Islet precursor cell (in vitro differentiated cells): ENCODE measurements at places on chromosomes 12 and 14.

GRCh38 chr14:101604935-101605780 is 43.9 kb downstream of the DIO3 start:
- DNase-seq: no peak

DNA sequence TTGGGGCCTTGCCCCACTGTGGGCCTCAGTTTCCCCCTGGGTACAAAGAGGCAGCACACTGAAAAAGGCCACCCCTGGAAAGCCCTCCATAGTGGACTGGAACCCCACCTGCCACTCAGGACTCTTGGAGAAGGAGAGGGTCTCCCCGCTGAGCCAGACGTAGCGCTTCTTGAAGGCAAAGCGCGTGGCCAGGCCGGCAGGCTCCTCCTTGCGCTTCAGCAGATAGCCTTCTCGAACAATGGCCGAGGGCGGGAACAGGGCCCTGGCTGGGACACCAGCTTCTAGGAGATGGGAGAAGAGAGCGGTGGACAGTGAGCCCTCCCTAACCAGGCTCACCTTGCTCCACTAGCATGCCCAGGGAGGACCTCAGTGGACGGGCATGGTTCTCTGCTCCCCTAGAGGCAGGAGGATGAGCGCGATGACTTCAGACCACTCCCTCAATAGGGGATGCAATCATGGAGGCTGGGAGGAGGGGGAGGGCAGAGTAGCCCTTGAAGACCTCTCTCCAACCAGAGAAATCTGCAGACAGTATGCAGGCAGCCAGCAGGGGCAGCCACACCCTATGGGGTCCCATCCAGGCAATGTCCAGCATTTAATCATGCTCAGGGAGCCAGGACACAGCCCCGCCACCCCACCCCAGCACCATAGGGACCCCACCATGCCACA is 29.8 kb downstream of the RASAL1 start:
- peak; percentile 56 for DNase-seq

- DNase-seq: peak; percentile 95
Observed at GRCh38 chr14:96204151-96205058, at the start of gene BDKRB2. TSS of gene BDKRB2 (plus strand) at chr14:96204839. CDS start at chr14:96237108, 32,269 bp downstream.

- DNase-seq: peak; percentile 78
Observed at GRCh38 chr12:45893240-45893639, 97.1 kb downstream of the SCAF11 start.

- peak; percentile 97 for DNase-seq
Observed at GRCh38 chr12:28032811-28033537, 60.4 kb upstream of the PTHLH start.

GRCh38 chr12:121949648-121950397 is 31.4 kb downstream of the CFAP251 start:
- DNase-seq: no peak
